ENCODE measurements at places on chromosomes 2 and 18.
A peak's percentile ranks its signal among the peaks of the same experiment; 100 is the strongest.

DNA sequence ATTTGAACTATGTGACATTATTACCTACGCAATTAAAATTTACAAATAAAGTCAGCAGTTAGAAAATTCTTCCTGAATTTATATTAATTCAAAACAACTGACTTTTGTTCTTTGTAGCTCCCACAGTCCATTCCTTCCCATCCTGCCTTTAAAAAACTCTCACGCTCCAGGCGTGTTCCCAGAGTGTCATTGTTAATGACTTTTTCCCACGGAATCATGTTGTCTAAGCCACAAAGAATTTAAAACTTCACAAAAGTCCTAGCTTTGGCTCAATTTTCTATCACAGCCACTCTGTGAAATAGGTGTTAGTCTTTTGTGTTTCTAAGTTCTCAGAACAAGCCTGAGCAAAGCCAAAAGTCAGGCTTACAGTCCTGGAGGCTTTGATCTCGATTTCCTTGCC, 26.5 kb downstream of the SLC1A4 start:
- no peak for DNase-seq

DNA sequence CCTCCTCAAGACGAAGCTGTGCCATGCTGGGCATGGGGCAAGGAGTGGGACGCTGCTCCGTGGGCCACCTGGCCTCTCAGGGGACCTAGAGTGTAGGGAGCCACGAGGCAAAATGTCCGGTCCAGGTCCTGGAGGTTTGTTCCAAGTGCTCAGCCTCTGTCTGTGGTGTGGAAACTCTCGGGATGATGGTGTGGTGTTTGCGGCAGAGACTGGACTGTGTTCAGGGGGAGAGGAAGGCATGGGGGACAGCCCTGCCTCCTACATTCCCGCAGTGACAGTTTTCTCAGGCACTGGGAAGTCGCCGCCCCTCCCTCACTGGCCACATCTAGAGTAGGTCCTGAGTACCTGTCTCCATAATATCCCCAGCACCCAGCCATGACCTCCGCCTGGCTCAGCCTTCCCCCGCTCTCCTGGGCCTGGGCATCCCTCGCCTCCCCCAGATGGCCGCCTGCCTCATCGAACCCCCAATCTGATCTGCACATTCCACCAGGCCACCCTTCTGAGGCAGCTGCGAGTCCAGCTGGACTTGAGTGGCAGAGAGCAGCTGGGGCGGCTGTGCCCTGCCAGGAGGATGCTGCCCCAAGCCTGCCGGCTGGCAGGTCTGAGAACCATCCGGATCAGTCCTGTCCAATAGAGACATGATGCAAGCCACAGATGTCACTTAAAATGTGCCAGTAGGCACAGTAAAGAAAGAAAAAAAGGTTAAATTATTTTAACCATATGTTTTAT, 6.2 kb downstream of the KCNIP3 start:
- DNase-seq: no peak

DNA sequence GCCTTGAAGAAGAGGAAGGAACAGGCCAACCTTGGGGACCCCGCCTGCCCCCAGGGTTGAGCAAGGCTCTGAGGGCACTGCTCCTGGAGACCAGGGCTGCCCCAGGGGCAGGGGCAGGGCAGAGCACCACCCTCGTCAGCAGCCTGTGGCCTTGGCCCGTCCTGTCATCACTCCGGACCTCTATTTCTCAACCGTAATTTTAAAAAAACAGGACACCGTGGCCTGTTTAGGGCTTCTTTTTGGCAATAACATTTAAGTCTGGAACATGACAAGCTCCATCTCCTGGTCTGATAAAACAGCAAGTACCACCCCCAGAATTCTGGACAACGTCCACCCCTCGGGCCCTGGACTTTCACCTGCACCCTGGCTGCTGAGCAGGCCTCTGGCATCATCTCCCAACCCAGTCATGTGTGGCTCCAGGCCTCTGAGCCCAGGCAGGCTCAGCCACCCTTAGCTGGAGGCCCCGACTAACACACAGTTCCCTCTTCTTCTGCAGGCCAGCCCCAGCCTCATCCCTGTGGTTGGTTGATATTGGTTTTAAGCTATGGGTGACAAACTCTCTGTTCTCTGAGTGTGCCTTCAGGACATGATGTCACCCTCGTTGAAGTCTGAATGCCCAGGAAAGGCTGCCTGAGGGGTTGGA, 22.6 kb upstream of the ID2 start:
- DNase-seq: peak; percentile 70

- no peak for DNase-seq
These were observed 137.0 kb downstream of the BCL11A start for GRCh38 chr2:60416221-60417008.

DNA sequence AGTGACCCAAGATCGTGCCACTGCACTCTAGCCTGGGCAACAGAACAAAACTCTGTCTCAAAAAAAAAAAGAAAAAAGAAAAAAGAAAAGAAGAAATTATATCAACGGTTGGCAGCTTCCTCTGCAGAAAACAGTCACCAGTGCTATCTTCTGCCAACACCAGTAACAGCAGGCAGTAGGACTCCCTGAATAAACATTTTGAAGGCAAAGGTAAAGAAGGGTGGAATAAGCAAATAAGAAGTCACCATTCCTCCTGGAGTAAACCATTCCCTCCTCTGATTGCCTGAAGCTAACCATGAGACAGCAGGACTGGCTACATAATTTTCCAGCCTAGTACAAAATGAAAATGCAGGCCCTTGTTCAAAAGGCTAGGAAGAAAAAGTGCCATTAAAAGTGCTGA, 9.0 kb upstream of the RNF103 start:
- no peak for DNase-seq

DNA sequence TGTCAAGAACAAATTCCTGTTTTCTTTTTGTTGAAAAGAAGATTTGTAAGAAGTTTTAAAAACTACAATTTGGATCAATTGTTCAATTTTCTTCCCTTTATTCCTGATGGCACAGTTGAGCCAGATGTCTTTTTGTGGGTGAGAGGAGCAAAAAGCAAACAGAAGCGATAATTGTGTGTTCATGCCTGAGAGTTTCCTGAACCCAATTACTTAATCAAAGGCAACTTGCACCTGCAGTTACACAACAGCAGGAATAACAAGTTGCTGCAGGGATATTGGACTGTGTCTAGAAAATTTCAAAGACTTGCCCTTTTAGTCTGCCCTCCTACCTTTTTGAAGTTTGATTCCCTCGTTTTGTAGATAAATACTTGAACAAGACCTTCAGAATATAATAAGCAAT, 383.6 kb downstream of the DSEL start:
- DNase-seq: peak; percentile 86

- DNase-seq: no peak
These were observed 181.2 kb downstream of the ANAPC1 start for GRCh38 chr2:111702804-111703196.

- DNase-seq: no peak
These were observed 40.9 kb downstream of the TWIST2 start for GRCh38 chr2:238888781-238889180.

GRCh38 chr18:32299484-32299883, 109.6 kb downstream of the MEP1B start:
- DNase-seq: no peak

DNA sequence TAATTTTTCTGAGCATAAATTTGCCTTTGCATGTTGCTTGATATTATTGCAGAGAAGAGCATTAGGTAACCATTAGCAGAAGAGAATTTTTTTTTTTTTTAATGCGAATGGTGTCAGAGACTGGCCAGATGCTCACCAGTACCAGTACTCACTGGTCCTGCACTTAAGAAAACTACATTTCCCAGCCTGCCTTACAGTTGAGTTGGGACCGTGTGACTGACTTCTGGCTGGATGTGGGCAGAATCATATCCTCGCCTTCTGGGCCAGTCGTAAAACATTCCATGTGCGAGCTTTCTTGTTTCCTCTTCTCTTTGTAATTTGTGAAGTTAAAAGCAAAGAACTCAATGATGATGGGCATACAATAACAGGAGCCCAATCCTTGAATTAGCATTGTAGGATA, 132.4 kb downstream of the LRRC30 start:
- DNase-seq: no peak

DNA sequence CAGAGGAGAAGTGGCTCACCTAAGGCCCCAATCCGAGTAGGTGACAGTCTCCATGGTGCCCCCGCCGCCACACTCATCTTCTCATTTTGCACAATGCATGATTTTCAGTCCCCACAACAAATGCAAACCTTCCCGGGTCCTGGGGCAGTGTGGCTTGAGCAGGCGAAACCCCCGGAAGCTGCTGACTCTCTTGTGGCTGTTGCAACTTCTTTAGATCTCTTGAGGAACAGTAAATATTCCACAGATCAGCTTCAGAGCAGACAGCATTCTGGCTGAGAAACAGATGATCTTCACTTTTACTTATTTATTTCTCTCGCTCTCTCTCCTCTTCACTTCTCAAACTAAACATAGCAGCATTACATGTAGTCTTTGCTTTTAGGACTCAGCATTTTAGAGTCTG, 51.9 kb downstream of the ASAP2 start:
- DNase-seq: no peak

DNA sequence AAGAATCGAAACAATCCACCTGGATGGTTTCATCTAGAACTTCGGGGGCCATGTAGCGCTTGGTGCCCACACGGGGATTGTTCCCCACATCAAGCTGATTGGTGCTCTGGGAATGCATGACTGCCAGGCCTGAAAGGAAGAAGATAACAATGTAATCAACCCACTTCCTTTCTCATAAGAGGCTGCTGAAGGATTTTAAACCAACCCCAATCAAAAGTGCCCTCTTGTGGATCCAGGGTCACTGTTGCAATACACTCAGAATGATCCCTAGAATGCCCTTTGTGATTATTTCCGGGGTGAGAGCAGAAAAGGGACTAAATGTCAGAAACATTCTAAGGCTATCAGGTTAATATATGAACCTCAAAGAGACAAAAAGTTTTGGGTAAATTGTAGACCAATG, 115.2 kb downstream of the ACVR1 start:
- no peak for DNase-seq

DNA sequence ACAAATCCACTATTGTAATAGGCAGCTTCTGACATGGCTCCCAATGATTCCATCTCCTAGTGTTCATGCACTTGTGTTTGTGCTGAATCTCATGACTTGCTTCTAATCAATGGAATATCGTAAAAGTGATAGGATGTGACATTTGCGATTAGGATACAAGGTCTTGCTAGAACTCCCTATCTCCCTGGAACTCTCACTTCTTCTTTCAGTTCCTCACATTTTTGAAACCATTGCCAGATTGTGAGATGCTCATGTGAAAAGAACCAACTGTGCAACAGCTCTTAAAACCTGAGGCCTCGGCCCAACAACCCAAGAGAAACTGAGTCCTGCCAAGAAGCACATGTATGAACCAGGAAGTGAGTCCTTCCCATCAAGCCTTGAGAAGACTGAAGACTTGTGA, 226.9 kb upstream of the DTNA start:
- DNase-seq: no peak
